ENCODE measurements at places on chromosomes 7 and 10.

DNA sequence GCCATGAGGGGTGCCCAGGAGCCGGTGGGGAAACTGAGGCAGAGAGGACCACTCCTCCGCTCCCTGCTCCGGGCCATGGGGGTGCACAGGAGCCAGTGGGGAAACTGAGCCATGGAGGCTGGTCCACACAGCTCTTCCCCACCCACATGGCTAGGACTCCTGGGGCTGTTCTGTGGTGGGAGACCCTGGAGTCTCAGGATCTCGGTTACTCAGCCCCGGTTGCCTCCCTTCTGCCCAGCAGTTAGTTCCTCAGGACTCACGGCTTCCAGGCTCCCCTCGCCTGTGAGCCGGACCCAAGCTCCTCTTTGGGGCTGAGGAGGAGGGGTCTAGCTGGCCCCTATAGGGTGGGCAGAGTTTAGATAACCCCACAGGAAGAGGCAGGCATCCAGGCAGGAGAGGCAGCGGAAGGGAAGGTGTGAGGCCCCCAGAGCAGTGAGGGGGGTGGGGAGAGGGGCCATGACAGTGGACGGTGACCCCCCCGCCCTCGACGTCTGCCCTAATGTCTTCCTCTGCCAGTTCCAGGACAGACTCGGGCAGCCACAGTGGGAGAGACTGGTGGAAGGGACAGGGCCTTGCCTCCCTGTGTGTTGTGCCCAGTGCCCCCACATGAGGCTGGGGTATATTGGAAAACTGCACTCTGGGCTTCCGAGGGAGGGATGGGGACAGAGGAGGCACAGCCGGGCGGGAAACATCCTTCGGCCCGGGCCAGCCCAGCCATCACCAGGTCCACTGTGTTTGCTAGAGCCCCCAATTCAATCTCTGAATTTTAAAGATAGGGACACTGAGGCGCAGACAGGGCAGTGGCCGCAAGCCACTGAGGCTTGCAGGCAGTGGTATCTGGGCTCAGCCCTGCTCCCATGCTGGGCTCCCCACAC, 4.3 kb downstream of the ELFN1 start:
- DNase-seq: no peak

DNA sequence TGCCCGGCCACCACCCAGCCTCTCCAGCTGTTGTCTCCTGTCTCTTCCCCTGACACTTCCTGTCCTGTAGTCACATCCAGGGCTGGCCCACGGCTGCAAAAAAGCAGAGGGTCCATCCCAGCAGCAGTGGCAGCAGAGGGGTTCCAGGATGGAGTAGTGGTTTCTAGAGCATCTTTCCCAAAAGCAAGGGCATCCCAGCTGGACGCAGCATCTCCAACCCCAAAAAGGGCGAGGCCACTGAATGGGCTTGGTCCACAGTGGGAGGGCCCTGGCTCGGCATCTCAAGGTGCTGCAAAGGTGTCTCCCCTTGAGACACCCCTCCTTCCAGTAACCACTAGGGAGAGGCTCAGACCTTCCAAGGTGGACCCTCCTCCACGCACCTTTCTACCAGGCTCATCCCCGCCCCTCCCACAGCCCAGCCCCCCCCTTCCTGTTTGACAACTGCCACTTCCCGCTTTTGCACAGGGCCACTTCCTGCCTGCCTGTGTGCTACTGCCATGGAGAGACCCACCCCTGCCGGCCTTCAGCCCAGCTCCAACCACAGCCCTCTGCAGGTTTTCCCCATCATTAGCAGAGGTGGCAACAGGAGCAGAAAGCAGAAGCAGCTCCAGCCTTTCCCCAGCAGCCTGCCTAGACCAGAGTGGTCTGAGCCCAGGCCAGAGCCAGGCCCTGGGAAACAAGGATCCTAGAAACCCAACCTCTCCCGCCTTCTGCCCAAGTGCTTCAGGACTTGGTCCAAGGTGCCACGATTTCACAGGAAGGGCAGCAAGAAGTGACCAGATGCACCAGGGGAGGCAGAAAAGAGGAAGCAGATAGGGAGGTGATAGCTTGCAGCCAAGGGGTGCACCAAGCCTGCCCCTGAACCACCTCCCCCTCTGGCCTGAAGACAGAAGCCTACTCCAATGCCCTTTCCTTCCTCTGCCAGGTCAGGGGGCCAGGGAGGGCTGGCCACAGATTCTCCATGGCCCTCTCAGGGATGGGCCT, 8.6 kb downstream of the CAMK2G start:
- no peak for DNase-seq

DNA sequence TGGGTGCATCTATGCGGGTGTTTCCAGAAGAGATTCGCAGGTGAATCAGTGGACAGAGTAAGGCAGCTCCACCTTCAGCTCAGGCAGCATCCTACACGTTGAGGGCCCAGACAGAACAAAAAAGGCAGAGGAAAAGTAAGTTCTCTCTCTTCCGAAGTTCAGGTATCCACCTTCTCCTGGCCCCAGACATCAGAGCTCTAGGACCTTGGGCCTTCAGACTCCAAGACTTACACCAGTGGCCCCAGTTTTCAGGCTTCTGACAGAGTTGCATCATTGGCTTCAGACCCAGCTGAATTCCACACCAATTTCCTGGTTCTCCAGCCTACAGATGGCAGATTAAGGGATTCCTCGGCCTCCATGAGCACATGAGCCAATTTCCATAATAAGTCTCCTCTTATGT, 102.2 kb upstream of the GPR26 start:
- DNase-seq: no peak

GRCh38 chr7:17660116-17660515, 280.2 kb downstream of the SNX13 start:
- no peak for DNase-seq

DNA sequence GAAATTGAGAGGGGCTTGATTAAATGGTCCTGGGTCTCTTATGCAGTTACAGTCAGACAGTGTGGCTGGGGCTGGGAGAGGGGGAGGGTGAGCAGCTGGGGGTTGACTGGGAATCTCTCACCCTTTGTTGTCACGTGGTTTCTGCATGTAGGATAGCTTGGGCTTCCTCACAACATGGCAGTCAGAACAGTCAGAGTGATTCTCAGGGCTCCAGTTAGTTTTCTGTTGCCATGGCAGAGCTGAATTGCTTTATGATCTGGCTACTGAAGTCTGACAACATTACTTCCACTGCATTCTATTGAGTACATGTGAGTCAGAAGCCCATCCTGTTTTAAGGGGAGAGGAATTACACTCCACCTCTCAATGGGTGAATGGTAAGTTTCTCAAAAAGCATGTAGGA, 102.7 kb downstream of the WDR11 start:
- DNase-seq: no peak

GRCh38 chr7:25908154-25908949, 243.6 kb upstream of the NFE2L3 start:
- no peak for DNase-seq

GRCh38 chr10:18886102-18886501, 162.5 kb upstream of the MALRD1 start:
- DNase-seq: no peak

GRCh38 chr7:68107968-68108367, 1111.3 kb downstream of the TYW1 start:
- no peak for DNase-seq

DNA sequence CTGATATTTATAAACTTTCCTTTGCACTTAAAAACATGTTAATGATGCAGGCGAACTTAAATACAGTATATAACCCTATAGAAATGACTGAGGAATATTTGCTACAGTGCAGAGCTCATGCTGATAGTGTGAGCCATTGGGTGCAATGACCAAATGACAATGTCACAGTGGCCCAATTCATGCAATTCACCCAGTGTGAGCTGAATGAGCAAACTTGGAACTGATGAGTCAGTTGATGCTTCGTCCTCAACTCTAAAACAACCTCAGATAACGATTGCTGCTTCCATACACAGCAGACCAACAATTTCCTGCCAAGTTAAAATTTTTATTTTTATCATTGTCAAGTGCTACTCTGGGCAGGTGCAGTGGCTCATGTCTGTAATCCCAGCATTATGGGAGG, 12.1 kb upstream of the ZC3HAV1L start:
- DNase-seq: no peak

DNA sequence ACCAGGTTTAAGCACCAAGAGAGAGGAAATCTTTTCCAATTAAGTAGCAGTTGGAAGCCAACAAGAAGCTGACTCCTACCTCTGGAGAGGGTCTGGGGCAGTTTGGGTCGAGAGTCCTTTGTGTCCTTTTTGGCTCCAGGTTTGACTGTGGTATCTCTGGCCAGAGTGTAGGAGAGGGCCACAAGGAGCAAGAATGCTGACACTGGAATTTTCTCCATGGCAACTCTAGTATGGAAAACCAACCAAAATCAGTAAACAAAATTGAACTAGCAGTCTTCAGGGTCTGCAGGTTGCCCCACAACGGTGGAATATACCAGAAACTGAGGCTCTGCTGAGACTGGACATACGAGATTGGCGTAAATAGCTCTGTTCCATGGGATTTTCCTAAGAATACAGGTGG, 3.2 kb downstream of the AGR2 start:
- no peak for DNase-seq

- DNase-seq: no peak
These were observed 26.6 kb downstream of the GIMAP8 start for GRCh38 chr7:150476819-150477631.

- DNase-seq: no peak
These were observed 18.5 kb downstream of the SHH start for GRCh38 chr7:155793720-155794119.
